Stimulated activated naive CD8-positive, alpha-beta T cell treated with anti-CD3 and anti-CD28 coated beads, Interleukin-15, Interleukin-2, amounts not matched to agents 100 U/mL and 50 U/mL, for 24 hours (primary cell): ENCODE measurements at places on chromosomes 13 and 19.
A peak's percentile ranks its signal among the peaks of the same experiment; 100 is the strongest.

DNA sequence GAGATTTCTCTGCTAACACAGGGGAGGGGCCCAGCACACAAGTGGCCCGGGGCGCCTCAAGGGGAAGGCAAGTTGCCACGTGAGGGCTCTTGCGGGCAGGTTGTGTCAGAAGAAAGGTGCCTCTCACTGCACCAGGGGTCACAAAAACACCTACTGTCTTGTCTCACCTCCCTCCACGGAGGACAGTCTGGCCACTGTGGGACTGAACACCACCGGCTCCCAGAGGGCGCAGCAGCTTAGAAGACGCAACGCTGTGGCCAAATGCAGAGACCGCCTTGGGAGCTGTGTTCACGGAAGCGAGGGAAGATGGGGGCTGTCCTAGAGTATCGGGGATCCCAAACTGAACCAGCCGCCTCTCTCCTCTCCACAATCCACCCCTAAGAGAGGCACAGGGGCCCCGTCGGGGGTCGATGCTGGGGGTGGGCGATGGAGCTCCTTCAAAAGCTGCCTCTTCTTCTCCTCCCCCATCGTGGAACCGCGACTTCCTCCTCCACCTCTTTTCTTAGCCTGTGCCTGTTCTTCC, 177.5 kb downstream of the FOXO1 start:
- DNase-seq = peak; percentile 55

- no peak for DNase-seq
These were observed 11.2 kb downstream of the ACTN4 start for GRCh38 chr19:38658462-38659306.

GRCh38 chr19:10975374-10976130, 14.7 kb downstream of the SMARCA4 start:
- DNase-seq = no peak

- DNase-seq = no peak
These were observed 15.1 kb downstream of the SAFB start for GRCh38 chr19:5637971-5638370.

GRCh38 chr13:114074671-114075315, 57.6 kb downstream of the RASA3 start:
- no peak for DNase-seq

- DNase-seq = no peak
These were observed 24.6 kb upstream of the TEX29 start for GRCh38 chr13:111295886-111296285.

DNA sequence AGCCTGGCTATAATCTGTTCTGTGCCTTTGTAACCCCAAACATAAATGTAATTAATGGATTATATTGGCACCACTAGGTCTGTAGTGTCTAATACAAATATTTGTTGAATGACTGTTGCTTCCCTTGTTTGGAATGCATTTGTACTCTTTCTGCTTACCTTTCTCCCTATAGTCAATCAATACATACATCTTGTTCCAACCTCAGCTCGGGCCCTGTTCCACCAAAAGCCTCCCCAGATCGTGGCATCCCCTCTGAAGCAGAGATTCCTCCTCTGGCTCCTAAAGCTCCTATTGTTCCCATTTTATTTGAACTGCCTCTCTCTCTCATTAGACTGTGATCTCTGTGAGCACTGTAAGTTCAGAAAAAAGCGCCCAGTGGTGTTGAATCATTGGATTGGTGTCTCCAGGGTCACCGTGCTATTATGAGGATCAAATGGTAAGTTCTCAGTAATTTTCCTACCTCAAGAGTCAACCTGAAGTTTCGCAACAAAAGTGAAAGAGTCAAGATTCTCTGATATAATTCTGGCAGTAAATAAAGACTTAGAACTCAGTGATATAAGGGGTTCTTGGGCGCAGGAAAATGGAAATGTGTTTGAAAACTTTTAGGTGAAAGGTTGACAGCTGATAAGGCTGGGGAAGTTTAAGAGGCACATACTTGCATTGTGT, 151.5 kb downstream of the KLF5 start:
- no peak for DNase-seq

DNA sequence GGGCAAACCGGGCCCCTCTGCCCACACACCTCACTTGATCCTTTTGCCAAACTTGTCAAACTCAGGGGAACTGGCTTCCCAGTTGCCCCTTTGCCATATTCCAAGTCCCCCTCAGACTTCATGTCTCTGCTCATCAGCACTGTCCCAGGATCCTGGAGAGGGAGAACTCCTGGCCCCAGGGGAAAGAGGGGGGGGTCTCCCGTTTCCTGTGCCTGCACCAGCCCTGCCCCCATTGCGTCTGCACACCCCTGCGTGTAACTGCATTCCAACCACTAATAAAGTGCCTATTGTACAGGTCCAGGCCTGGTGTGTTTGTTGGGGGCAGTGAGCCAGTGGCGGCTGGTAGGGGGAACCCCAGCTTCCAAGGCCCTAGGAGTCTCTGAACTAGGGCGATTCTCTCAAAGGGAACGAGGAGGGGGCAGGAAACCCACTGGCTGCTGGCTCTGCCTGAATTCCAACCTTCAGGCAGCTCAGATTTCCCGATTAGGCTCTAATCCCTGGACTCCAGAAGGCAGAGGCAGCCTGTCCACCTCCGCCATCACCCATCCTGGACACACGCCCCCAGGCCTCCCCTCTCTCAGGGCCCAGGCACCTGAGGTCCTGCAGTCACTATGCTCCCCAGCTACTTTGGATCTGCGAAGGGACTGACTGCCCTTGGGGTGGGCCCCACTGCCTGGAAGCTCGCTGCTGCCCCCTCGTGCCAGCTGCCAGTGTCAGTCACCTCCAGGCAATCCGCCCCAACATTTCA, 9.7 kb upstream of the ILF3 start:
- peak; percentile 91 for DNase-seq

DNA sequence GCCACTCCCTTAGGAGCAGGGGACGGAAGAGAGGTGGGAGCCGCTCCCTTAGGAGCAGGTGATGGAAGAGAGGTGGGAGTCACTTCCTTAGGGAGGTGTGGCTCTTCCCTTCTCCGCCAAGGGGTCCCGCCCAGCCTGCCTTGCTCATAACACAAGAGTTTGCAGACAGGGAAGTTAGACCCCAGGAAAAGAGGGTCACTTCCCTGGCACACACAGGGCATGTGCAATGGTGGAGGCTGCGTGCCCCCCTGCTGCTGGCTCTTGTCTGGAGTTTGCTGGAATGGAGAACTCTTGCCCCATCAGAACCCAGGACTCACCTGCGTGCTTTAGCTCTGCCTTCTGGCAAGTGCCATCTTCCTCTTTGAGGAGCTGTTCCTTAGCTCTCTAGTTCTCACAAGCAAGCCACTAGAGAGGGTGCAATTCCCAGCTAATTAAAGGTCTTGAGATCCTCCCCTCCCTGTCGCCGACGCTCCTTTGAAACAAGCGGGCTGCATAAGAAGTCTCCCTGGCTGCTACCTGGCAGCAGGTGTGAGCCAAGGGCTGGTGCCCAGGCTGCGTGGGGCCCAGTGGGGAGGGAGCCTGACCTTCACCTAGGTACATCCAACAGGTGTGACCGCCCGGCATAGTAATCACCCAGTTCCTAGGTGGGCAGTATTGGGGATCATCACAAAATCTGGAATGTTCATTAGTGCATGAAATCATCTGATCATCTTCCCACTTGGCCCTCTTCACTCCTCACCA, 281.6 kb downstream of the ZNF536 start:
- DNase-seq = no peak

GRCh38 chr19:18401580-18402112, 4.2 kb upstream of the LRRC25 start:
- DNase-seq = no peak

DNA sequence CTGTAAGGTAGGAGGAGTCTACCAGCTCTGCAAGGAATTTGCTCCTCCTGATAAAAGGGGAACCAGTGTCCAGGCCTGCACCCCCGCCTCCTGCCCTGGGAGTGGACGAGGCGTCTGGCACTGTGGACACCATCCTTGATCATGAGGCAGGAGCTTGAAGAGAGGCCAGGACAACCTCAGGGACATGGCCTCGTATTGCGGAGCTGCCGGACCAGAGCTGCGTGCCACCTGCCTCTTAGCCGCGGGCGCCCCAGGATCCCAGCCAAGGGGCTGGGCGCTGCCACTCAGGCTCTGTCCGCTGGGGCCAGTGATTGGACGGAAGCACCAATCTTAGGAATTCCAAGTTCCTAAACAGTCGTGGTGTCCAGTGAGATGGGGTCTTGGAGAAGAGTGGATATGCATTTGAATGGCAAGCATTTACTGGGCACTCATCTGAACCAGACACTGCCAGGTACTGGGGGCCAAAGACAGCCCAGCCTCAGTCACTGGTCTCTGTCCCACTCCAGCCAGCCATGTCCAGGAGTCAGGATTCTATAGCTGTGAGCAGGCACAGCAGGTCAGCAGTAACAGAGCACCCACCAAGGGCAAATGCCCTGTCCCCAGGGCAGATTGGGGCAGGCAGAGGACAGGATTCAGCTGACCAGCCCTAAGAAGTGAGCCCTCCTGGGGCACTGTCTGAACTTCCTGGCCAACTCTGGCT, 39.1 kb upstream of the ANKRD10 start:
- no peak for DNase-seq

- no peak for DNase-seq
These were observed 367.6 kb upstream of the TSHZ3 start for GRCh38 chr19:31716826-31717225.

- DNase-seq = no peak
These were observed 6.0 kb downstream of the SIGLEC11 start for GRCh38 chr19:49954933-49955332.

- no peak for DNase-seq
These were observed 441 bp downstream of the INAFM1 start for GRCh38 chr19:47274891-47275761.

- no peak for DNase-seq
These were observed 827.6 kb downstream of the PCDH9 start for GRCh38 chr13:66402546-66402945.

DNA sequence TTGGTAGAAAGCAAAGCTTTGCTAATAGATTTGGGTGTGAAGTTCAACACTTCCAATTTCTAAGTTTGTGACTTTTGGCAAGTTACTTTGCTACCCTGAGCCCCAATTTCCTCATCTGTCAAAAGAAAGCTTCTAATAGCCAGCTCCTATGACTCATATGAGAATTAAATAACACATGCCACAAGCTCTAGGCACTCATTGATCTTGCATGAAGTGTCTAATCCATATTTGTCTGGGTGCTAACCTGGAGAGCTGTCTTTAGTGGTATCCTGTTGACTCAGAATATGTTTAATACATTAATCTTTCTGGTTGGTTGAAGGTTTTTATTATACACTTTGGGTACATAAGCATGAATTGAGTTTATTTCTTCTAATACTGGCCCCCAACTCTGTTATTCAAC, 188.8 kb downstream of the POSTN start:
- no peak for DNase-seq

DNA sequence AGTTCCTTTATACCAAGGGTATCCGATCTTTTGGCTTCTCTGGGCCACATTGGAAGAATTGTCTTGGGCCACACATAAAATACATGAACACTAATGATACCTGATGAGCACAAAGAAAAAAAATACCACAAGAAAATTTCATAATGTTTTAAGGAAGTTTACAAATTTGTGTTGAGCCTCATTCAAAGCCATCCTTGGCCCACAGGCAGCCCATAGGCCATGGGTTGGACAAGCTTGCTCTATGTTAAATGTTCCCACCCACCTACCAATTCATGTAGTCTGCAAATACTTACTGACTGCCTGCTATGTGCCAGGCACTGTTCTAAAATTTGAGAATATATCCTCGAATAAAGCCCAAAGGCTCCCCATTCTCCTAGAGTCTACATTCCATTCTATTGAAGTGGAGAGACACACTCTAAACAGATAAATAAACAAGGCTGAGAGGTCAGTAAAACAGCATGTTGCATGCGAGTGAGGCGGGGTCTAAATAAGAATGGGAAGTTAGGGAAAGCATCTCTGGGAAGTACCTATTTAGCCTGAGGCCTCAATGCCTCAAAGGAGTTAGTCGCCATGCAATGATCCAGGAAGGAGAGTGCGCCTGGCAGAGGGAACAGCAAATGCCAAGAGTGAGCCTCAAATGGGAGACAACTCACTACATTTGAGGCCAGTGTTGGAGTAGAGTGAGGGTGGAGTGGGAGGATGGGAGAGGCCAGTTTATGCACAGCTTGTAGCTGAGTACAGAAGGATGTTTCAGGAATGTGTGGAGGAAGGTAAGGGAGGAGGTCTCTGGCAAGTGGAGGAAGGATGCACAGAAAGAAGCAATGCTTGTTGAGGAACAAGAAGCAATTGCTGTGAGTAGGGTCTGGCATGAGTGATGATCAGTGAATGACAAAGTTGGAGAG, 52.5 kb upstream of the CLDN10 start:
- DNase-seq = no peak

GRCh38 chr13:26422036-26422435, 135.4 kb upstream of the WASF3 start:
- no peak for DNase-seq

DNA sequence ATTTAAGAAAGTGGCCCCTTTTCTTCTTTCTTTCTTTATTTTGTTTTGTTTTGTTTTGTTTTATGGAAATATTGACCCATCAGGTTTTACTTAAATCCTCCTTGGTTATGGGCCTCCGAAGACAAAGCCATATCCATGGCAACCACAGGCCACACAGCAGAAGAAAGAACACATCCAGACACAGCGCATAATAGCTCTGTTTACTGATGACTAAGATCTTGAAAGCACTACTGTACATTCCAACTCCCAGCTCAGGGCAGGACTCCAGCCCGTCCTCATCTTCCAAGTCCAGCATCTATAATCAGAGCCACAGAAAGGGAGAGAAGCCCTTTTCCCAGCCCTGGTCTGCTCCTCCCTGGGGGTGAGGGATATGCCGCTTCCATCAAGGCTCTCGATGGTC, 84.3 kb downstream of the NUFIP1 start:
- no peak for DNase-seq

- DNase-seq = no peak
These were observed 5.9 kb upstream of the GPR32 start for GRCh38 chr19:50764409-50764808.

DNA sequence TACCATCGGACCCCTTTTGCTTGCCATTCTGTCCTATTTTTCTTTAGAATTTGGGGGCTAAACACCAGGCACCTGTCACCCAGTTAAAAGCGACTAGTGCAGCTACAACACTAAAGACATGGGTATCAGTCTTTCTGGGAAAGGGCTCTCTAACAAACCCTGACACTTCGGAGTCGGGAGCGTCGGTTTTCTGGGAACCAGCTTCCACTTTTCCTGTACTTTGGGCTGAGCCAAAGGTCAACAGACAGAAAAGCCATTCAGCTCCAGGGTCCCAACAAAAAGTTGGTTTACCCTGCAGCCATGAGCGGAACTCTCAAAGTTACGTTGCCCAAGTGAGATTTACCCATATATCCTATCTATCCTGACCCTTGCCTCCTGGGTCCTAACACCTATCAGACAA, 337.0 kb upstream of the SLITRK5 start:
- DNase-seq = no peak

GRCh38 chr13:50589139-50589538, 254.4 kb downstream of the DLEU7 start:
- DNase-seq = no peak

- DNase-seq = no peak
These were observed 120.1 kb downstream of the DNAJC3 start for GRCh38 chr13:95797016-95797415.

DNA sequence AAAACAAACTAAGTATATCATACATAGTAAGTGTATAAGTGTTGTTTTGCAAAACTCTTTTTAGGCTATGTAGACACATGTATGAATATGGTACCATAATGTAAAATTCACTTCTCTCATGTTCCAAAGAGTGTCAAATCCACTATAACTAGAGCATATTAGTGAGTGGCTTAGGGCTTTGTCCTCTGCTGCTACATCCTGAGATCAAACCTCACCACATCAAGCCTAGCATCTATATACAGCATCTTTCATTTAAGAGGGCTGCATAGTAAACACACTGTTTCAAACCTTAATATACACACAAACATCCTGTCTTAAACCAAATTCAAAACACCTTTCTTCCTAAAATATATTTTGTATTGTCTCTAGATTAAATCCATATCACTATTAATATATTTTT, 38.7 kb downstream of the ELF1 start:
- no peak for DNase-seq
